ENCODE measurements at places on chromosomes 4 and X.

DNA sequence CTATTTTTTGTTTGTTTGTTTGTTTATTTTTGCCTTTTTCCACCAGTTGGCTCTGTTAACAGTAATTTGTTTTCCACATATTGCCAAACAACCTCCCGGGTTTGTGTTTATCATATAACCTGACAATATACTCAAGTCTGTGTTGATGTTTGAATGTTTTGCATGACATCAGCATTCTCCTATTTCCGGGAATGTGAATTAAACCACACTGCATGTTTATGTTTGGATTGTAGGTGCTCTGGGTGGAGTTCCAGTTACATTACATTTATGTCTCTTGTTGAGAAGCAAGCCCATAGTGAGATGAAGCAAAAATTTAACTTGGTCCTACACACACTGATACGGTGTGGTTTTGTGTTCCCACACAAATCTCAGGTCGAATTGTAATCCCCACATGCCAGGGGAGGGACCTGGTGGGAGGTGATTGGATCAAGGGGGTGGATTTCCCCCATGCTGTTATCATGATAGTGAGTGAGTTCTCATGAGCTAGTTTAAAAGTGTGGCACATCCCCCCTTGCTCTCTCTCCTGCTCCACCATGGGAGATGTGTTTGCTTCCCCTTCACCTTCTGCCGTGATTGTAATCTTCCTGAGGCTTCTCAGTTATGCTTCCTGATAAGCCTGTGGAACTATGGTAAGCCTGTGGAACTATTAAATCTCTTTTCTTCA, 54.4 kb upstream of the CLNK start:
- DNase-seq, result no peak

- DNase-seq, result no peak
Observed at GRCh38 chrX:72078411-72078810, 53.3 kb downstream of the RTL5 start.

DNA sequence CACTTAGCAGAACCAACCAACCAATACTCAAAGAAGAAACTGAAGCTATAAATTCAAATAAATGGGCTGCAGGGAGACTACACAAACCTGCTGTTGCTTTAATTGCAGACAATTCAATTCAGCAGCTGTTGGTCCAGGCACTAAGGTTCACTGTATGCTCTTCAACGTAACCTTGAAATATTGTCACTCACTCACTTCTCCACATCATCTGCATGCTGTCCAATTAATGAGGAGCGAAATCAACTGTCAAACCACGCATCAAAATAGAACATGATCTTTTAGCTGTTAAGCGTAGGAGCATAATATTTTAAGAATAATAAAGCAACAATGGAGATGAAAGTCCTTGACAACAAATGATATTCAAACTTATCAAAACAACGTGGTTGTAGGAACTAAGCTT, 17.0 kb downstream of the ENOX2 start:
- DNase-seq, result no peak

GRCh38 chr4:54433686-54434085, 204.6 kb downstream of the PDGFRA start:
- DNase-seq, result no peak

DNA sequence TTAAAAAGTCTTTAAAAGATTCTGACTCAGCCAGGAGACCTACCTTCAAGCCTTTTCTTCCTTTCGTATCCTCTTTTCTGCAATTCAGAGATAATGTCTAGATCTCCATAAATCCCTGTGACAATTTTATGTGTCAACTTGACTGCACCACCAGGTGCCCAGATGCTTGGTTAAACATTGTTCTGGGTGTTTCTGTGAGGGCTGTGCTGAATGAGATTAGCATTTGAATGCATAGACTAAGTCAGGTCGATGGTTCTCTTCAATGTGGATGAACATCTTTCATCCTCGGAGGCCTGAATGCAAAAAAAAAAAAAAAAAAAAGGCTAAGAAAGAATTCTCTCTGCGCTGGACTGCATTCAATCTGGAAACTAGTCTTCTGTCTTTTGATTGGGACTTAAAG, 1082.7 kb downstream of the NLGN4X start:
- DNase-seq, result no peak

- no peak for DNase-seq
Observed at GRCh38 chr4:151689211-151689991, 71.4 kb downstream of the GATB start.

- DNase-seq, result no peak
Observed at GRCh38 chr4:153825691-153826090, 36.8 kb upstream of the SFRP2 start.

DNA sequence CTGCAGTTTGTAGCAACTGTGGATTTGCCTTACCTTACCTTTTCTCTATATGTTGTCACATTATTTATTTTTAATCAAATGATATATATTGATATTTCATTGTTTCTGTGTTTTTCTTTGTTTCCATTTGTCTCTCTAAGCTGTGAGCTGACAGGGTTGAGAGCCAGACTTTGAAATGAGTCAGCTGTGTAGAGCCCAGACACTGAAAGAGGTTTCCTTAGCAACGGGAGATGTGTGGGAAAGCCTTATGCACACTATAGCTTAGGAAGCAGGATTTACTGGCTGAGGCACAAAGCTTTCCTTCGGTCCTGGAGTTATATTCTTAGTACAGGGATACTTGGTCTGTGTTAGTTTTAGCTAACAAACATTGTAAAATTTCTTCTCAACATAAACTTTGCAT, 192.2 kb downstream of the FGF13 start:
- peak; percentile 3 for DNase-seq

DNA sequence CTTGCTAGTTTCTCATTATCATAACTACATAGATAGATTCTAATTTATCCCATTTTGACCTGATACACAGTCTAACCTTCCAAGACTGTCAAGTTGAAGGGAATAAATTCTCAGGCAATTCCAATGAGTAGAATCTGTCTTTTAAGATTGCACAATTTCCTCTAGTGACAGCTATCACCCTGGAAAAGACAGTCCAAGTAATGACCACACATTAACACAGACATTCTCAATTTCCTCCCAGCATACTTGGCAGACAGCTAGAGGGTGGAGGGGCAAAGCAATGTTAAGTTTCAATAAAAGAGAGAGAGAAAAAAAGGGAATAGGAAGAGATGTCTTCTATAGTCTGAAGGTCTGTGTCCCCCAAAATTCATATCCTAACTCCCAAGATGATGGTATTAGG, 234.7 kb downstream of the LDB2 start:
- DNase-seq, result peak; percentile 35

DNA sequence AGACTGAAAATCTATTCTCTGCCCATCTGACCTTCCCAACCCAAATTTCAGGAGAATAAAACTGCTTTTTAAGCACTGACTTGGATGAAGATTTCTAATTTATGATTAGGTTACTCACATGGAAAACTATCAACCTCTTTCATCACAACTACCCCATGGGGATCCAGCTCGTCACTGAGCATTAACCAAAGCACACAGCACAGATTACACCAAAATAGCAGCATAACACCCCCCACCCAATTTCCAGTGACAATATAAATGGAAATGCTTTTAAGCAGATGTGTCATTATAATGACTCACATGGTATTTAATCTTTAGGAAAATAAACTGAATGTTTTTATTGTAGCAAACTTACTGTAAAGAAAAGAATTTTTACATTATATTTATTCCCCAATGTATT, 9.7 kb downstream of the SERTM2 start:
- no peak for DNase-seq

DNA sequence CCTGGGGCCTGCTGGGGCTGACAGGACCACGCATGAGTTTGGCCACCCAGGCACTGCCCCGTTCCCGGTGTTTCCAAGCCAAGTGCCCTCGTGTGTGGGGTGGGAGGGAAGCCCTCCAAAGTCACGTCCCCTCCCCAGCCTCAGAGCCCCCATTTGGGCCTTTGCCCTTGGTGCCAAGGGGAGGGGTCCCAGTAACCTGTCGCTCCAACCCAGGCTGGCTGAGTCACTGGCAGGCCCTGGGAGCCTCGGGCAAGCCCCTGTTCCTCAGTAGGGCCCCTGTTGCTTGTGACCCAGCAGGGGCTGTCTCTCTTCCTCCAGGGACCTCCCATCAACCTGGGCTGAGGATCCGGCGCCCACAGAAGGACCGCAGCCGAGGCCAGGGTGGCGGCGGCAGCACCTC, 10.7 kb upstream of the HAUS7 start:
- no peak for DNase-seq

GRCh38 chr4:40173470-40173875, 23.4 kb upstream of the RHOH start:
- DNase-seq, result no peak

DNA sequence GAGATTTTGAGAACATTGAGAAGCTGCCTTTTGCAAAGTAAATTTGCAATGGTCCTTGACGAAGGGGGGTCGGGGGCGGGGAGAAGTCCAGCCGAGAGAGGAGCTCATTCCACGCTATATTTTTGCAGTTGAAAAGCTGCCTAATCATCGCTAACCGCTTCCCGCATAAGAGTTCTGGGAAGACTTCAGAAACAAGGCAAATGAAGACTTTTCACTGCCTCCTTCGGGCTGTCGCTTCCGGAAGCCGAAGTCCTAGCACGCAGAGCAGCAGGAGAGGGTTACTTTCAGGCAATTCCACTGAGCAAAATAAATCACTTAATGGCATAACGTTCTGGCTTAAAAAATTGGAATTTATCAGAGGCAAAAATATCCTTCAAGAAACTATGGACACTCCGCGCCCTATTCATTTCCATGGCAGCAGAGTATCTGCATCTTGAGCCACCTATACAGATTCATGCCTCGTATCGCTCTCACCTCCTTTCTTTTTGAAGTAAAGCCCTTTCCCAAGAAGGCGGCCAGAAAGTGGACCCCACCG, 2.6 kb upstream of the LRAT start:
- no peak for DNase-seq

GRCh38 chr4:90299373-90299772, 172.2 kb downstream of the CCSER1 start:
- no peak for DNase-seq

DNA sequence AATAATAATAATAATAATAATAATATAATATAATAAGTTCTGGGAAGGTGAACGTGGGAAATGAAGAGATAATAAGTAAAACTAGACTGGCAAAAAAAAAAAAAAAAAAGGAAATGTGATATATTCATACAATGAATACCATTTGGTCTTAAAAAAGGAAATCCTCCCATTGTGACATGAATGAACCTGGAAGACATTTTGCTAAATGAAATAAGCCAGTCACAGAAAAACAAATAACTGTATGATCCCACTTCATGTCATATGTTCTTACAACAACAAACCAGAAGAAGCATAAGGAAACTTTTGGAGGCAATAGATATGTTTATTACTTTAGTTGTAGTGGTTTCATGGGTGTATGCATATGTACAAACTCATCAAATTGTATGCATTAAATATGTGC, 63.1 kb downstream of the ATP11C start:
- no peak for DNase-seq

DNA sequence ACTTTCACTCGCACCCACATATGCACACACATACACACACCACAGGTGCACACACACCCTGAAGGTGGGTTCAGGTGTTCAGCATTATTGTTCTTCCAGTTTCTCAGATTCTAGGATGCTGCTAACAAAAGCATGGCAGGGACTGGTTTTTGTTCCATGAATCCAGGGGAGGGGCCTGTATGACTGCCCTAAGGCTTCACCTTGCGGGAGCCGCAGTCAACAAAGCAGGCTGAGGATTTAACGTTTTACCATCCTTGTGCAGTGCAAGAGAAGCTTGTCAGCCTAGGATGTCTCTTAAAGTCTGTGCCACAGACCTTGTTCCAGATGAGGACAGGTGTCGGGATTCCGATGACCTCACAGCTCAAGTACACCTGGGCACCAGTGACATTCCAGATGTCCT, 61.8 kb downstream of the POLR2B start:
- no peak for DNase-seq

DNA sequence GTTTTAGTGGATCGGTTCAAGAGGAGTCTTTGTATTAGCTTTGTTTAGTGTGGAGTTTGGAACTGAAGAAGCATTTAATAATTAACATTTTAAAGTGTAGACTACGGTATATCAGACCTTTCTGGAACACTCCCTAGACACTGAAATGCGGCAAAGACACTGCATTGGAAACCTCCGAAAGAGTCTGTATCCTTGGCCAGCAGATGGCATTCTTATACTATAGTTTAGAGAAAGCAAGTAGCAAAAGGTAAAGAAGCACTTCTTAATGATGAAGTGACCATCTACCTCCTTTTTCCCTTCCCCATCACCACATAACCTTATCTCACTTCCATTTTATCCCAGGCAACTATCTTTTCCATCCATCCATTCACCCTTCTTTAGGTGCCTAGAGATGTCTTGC, 7.6 kb downstream of the FABP2 start:
- peak; percentile 44 for DNase-seq

DNA sequence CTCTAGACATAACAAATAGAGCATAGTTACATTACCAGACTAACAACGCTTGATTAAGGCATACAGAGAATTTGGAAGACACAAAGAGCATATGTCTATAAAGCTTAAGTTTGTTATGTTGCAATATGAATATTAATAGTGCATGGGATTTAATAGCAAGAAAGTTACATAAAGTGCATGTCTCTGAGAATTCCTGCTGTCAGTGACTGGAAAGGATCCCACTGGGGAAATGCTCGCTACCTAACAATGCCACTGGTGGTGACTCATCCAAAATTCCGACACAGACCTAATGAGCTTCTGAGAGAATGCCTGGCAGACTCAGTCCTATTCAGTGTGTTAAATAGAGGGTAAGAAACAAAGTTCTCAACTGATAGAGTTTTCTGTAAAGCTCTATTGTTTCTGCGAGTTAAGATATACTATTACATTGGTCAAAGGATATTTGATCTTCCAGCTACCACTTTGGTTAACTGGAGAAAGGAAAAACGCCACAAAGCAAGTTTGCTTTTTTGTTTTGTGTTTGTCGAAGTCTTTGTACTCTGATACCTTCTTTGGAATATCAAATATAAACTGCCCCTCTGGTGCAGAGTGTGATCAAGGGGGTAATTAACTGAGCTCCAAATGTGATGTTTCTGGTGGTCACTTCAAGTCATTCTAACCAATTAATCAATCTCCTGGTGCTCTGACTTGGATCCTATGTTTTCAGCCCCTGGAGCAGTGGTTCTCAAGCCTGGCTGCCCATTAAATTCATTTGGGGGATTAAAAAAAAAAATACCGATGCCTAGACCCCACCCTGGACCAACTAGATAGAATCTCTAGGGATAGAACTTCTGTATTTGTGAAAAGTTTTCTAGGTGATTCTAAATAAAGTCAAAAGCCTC, 107.9 kb downstream of the PALLD start:
- DNase-seq, result peak; percentile 76

GRCh38 chr4:20384456-20384855, 132.8 kb downstream of the SLIT2 start:
- DNase-seq, result no peak

DNA sequence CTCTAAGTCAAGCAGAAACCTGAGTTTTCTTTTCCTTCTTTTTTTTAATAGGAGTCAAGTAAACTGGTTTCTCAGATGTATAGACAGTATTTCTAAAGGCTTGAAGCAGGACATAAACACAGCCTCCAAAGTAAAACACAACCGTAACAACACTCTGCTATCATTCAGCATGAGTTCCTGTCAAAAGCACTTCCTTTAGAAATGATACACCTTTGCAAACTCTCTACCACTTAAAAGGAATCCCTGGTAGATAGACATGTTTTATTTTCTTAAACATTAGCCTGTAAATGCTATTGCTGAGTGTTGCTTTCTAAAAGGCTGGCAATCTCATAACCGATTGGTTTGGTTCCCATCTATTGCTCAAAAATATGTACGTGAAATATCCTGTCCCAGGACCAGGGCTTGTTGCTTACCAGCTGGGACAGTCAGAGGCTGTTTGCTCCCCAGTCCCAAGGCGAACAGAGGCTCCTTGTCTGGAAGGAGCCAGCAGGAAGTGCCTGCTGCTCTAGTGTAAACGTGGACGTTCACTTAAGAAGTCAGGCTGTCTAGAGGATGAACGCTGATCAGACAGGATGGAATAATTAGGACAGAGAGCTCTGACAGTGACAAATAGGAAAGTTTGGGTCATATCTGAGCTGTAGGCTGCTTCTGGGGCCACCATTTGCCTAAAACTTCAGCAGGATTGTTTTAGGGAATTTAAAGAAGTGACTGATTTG, 173.9 kb upstream of the KLF3 start:
- DNase-seq, result no peak
